ENCODE measurements at places on chromosomes 1 and 21.
A peak's percentile ranks its signal among the peaks of the same experiment; 100 is the strongest.

DNA sequence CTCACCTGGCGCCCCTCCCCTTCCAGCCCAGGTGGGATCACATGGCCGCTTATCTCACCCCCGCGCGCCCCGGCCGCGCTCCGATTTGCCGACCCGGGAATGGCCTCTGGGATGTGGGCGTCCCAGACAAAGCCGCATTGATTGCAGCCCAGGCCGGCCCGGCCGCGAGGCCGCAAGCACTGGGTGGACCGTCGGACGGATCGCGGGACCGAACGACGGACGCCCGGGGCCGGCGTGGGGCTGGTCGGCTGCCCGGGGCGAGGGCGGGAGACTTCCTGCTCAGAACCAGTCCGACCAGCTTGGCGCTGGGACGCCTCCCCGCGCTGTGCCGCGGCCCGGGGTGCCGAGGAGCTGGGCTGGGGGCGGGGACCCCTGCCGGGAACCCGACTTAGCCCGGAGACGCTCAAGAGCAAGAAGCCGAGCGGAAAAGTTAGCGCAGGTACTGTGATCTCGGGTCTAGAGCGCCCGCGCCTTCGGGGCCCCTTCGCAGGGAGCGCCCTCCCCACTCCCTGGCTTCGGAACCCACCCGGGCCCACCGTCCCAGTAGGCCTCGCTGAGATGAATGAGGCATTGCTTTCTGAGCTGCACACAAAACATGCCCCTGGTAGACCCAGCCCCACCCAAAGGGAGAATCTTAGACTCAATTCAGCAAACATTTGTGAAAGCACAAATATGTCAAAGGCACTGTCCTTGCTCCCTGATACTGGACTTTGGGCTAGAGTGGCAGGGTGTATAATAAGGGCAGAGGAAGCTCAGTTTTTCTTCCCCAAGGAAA is 415 bp upstream of the LAD1 start:
- DNase-seq: no peak

- DNase-seq: no peak
These were observed 105.9 kb downstream of the GPATCH2 start for GRCh38 chr1:217524787-217525520.

DNA sequence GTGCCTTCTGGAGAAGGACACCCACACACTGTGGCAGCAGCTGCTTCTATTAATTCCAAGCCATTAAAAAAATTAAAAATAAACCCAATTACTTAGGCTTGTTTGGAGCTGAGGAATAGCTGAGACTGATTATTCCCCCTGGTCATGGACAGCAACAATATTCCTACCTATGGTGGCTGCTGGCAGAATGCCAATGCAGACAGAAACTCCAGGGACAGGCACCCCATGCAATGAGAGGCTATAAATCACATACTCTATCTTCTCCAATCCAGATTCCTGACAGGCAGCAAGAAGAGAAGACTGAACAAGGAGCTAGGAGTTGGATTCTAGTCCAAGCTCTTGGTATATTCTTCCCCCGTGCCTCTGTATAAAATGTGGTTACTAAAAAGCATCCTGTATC is 275.4 kb upstream of the BEND5 start:
- no peak for DNase-seq

DNA sequence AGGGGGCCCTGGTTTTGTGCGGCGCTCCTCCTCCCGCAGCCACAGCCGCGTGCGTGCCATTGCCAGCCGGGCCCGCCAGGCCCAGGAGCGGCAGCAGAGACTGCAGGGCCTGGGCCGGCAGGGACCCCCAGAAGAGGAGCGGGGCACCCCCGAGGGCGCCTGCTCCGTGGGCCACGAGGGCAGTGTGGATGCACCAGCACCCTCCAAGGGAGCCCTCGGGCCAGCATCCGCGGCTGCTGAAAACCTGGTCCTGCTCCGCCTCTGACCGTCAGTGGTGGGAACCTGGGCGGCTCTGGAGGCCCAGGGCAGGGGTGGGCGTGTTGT is 21.5 kb downstream of the PANK4 start:
- DNase-seq: no peak

DNA sequence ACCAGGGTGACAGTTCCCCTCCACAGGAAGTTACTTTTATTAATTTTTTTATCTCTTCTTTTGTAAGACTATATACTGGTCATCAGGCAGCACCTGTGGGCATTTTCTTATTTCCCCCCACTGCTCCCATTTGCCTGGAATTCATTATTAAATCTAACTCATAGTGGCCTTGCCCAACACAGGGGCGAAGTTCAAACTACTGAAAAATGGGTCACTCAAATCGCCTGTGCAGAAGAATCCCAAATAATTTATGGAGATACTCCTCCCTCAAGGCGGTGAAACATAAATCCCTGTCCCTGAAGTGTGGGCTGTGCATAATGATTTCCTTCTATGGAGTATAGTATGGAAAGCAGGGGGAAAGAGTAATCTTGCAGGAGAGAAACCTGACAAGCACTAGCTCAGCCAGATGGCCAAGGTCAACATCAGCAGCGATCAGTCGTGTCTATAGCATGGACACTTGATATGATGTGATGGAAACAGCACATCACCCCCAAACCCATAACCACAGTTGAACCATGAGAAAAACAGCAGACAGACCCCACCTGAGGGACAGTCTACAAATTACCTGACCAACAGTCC is 7.9 kb downstream of the CAMK2N1 start:
- no peak for DNase-seq

DNA sequence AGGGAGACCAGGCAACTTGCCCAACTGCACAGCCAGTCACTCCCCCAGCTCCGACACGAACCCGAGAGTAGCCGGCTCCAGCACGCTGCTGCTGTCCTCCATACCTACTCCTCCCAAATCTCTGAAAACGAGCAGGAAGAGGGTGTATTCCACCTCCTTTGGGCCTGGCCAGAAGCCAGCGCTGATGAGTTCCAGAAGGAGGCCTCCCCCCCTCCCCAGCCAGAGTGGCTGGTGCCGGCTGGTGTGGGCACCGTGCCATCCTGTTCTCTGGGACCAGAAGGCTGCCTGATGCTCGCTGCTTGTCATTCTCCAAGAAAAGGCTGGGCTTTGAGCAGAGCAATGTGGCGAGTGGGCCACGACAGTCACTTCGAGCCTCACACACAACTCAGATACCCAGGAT is 22.2 kb downstream of the KCNN3 start:
- DNase-seq: no peak

GRCh38 chr1:204712708-204713430 is 27.3 kb upstream of the LRRN2 start:
- DNase-seq: no peak

DNA sequence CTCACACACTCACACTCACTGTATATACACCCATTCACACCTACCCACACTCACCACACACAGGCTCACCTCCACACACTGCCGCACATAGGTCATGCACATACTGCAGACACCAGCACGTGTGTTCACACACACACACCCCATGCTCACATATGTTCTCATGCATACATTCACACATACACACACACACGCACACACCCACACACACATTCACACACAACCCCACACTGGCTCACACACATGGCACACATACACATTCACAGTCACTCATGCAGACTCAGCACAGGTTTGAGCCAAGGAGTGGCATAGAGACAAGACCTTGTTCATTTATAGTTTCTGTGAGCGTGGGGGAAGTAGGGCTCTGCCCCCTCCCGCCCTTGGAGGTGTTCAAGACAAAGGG is 41.1 kb upstream of the SLC30A1 start:
- no peak for DNase-seq

GRCh38 chr1:44696789-44697345 is 22.4 kb downstream of the ARMH1 start:
- peak; percentile 30 for DNase-seq

GRCh38 chr1:89877756-89878155 is 56.9 kb downstream of the LRRC8D start:
- DNase-seq: no peak

GRCh38 chr1:222754366-222755139 is 17.6 kb downstream of the FAM177B start:
- no peak for DNase-seq

DNA sequence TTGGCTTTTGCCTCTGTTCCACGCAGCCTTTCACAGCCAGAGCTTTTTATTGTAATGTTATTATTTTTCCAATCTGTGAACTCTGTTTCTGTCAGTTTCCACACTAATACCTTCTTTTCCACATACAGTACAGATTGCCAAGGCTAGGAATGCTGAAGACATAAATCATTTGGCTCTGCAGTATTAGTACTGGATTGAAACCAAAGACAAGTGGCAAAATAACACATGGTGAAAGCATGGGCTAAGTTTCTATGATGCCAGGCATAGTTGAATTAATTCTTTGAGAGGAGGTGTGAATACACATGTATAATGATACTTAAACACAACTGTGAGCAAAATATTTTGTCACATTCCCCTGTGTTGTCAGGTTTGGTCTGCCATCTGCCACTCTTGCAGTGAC is 73.5 kb downstream of the TMEM200B start:
- DNase-seq: no peak
